ENCODE measurements at places on chromosomes 1 and 21. TPM values are rescaled to one million over a fixed set of nuclear protein-coding genes. Genes with fewer than 3 reads are reported as not detected.

- no peak for DNase-seq
Observed at GRCh38 chr1:63723602-63724001, 50.2 kb upstream of the ROR1 start.

DNA sequence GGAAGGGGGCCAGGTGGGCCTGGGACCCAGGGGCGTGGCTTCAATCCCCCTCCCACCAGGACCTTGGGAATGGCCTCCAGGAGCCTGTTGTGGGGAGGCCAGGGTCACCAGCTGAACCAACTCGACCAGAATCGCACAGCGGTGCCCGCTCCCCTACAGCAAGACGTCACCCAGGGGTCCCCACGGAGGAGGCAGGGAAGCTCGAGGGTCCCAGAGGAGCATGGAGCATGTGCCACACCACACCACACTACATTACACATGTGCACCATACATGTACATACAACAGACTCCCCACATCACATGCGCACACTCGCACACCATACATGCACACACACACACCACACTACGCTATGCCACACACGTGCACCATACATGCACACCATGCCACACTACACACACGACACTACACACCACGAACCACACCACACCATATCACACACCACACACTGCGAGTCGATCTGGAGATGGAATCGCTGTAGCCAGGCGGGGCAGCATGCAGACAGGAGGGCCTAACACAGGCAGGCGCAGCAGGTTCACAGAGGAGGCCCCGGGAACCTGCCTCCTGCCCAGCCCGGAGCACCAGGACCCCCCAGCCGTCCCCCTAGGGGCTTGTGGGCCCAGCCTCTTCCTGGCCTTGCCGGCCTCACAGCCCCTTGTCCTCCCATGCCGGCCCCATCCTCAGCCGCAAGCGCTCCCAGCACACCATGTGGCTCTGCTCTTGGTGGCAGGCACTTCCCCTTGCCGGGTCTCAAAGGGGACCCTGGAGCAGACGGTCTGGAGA is 596 bp downstream of the ITGB2 start:
- DNase-seq: no peak

- DNase-seq: no peak
Observed at GRCh38 chr1:9985001-9985400, 12.0 kb upstream of the RBP7 start.

DNA sequence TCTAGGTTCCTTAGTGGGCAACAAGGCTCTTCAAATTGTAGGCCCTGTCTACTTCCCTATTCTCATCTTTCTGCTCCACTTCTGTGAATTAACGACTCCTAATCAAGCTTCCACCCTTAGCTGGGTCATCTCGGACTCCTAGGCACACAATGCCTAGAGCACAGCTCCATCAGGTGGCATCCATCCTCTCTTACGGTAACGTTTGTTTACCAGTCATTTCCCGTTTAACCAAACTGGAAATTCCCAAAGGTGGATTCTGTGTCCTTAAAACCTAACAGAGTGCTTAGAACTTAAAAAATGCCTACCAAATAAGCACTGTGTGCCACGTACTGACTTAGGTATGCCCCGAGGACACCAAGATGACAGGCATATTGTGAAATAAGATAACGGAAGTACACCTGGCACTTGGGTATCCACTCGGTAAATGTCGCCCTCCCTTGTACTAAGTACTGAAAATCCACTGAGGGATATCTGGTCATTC is 1.5 kb downstream of the PARP1 start:
- no peak for DNase-seq

- no peak for DNase-seq
Observed at GRCh38 chr1:94892604-94893254, 34.2 kb downstream of the CNN3 start.

- no peak for DNase-seq
Observed at GRCh38 chr1:40723196-40723955, 31.9 kb downstream of the NFYC start.

DNA sequence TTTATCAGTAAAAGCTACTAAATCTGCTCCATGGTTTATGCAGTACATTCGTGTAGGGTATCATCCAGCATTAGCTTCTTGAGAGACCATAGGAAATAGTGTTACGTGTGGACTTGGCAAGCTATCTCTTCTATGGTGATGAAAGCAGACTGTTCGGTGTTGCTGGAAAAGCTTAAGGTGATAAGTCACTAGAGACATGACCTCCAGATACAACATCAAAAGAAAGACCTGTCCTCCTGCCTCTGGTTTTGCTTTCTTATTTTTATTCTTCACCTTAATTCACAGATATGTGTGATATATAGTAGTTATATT is 53.5 kb upstream of the S1PR1 start:
- DNase-seq: no peak

DNA sequence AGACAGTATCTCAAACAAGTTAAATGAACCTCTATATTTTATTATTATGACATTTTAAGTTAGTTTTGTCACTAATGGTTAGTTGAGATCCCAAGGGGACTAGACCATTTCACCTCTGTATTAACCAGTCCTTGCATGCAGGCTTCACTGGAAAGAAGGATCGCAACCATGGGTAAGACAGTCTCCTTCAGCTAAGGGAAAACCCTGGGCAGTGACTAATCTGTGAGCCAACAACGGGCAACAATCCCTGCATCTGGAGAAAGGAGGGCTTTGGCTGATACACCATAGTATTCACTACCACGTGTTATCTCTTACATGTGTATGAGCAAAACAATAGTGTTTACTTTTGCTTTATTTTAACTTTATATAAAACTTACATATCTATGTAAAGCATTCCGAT is 708.8 kb upstream of the CHRM3 start:
- DNase-seq: no peak

GRCh38 chr1:213070406-213070805 is 19.4 kb downstream of the RPS6KC1 start:
- DNase-seq: no peak

- no peak for DNase-seq
Observed at GRCh38 chr1:231724876-231725647, 98.5 kb downstream of the DISC1 start.

DNA sequence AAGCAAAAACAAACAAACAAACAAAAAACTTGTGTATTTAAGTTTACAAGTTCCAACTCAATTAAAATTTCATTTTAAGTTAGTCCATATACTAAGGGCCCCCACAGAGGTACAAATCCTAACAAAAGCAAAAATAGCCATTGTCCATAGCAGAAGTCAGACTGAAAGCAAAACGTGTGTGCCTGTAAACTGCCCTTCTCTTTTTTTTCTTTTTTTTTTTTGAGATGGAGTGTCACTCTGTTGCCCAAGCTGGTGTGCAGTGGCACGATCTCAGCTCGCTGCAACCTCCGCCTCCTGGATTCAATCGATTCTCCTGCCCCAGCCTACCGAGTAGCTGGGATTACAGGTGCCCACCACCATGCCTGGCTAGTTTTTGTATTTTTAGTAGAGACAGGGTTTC is 11.6 kb upstream of the IFNGR2 start:
- no peak for DNase-seq

DNA sequence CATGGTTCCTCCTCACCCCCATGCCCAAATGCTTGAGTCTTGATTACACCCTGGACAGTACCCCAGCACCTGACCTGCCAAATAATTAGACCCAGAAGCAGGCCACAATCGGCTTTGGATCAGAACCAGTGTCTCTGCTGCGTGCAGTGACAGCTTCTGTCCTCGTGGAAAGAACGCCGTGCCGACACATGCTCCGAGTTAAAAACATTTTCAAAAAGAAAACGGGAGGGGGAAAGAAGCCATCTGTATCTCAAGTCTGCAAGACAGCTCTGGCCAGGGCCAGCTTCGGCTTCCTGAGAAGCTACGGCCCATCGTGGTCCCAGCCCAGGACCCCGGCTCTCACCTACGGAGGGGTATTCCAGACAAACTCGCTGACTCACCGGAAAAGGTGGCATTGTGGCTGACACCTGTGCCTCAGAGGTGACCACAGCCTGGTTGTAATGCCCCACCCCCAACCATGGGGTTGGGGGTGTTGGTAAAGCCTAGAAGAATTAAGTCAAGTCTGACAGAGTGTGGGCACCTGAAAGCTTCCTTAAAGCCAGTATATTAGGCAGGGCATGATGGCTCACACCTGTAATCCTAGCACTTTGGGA is 25.8 kb downstream of the SSBP3 start:
- DNase-seq: peak; percentile 63

DNA sequence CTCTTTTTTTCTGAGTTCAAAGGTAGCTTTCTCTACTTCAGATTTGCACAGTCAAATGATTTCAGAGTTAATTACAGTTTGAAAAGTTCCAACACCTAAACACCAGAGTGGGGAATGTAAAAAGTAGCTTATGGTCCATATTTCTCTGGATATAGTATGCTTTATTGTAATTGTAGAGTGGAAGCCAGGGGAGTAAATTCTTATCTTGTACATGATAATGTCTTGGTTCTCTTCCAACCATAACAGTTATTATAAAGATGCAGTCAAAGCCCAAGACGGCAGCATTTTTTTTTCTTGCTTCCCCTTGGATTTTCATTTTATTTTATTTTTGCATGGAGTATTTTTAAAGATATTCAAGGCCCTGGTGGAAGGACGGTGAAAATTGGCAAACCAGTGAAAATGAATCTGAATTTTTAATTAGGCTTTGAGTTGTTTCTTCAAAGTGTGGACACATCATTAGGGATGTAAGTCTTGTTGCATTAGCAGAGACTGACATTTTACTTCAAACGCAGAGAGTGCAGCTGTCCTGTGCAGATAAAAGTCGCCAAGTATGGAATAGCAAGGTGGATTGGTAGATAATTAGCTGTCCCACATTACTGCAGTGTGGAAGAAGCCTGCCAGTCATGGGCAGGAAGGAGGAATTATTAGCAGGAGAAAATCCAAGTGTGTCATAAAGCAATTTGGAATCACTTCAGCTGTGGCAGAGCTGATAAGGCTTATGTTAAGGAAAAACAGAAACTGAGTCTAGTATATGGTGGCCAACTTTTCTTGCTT is 11.3 kb downstream of the CACHD1 start:
- DNase-seq: no peak

GRCh38 chr1:89834083-89834704 is 13.4 kb downstream of the LRRC8D start:
- DNase-seq: no peak

- no peak for DNase-seq
Observed at GRCh38 chr1:154440036-154440804, 35.1 kb downstream of the IL6R start.

DNA sequence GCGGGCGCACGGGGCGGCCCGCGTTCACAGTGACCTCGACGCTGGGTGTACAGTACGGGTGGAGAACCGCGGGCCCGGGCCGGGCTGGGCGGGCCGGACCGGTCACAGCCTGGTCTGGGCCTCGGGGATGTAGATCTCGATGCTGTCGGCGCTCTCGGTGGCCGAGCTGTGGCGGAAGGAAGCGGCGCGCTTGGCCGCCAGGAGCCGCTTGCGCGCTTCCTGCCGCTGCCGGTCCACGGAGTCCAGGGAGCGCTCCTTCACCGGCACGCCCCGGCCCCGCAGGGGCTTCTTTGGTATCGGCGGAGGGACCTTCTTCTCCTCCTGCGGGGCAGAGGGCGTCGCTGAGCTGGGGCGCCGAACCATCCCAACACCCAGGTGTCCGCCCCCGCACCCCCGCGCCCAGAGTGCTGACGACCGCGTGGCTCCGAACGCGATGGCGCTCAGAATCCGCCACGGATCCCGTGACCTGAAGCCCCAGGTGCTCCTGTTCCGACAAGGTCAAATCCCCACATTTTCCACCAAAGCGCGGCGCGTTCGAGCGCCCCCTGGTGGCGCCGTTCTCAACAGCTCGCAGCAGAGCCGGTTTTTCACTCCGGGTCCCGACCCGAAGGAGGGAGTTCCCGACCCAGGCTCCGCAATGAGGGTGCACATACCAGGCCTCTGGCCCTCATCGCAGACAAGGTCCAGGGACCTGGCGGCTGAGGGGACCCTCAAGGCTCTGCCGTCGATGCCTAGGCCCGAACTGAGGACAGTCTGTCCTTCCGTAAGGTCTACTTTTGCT is 6.6 kb upstream of the SMIM12 start:
- DNase-seq: peak; percentile 89

DNA sequence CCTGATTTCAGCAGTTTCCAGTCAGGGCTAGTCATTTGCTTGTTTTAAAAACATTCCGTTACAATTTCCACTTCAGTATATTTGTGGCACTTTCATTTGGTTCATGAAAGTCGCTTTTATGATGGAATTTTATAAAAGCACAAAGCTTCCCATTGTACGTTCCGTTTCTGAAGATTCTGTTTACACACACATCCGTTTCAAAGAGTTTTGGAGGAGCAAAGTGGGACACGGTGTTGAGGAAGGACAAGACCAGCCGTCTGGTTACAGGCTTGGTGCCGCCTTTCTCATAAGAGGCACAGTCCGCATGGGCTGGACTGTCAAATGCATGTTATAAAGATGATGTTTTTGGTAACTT is 60.3 kb downstream of the FAAP20 start:
- no peak for DNase-seq

DNA sequence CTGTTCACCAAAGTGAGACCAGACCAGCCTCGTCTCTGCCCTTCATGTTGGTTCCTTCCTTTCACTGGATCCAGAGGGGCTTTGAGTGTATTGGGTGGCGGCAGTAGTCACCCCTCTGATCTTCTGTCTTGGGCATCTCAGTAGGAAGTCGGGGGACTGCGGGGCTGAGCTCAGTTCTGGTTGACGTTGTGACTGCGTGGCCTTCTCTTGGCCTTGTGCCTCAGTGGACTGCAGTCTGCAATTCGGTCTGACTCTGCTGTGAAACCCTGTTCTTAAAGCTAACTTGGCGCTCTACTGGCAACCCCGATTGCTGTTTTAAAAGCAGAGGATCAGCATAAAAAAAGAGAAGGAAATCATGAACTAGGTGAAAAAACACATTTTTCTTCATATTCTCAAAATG is 56.7 kb downstream of the SLC37A1 start:
- DNase-seq: no peak

GRCh38 chr1:182046763-182047162 is 14.7 kb downstream of the ZNF648 start:
- DNase-seq: no peak

DNA sequence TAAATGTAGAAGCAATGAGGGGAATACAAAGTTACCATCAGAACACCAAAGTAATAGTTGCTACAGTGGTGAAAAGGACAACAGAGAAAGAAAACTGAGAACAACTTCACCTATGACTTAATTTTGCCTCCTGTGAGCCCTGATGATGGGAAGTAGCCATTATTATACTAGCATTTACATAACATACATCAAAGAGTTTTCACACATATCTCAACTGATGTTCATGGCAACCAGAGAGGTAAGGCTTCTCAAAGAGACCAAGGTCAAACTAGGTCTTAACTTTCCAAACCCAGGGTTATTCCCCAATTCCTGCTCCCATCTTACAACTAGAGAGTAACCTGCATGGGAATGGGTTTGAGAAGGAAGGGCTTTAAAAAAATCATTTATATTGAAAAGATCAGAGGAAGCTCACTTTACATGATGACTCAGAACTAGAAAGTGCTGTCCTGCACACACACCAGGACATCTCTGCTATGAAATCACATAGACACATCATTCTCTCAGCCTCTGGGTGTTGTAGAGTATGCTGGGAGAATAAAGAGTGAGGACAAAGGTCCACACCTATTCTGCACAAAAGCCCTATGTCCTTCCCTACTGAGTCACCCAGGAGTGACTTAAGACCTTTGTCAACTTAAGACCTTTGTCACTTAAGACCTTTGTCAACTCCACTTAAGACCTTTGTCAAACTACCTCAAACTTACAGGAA is 179.7 kb downstream of the TNFSF18 start:
- DNase-seq: no peak

PRR9 gene
- not detected for total RNA-seq

SCP2 gene
- 105 TPM for total RNA-seq

EVA1B gene
- 4.0 TPM for total RNA-seq

BRWD1 gene
- total RNA-seq: 93.8 TPM

SPRR4 gene
- not detected for total RNA-seq

HPCA gene
- not detected for total RNA-seq

A3GALT2 gene
- total RNA-seq: not detected

NES gene
- total RNA-seq: not detected

CASP9 gene
- 20.5 TPM for total RNA-seq

OR2AK2 gene
- not detected for total RNA-seq

ZNF683 gene
- total RNA-seq: 38.2 TPM

Measured in natural killer cell (primary cell).